ENCODE measurements at places on chromosomes 1 and 21.

DNA sequence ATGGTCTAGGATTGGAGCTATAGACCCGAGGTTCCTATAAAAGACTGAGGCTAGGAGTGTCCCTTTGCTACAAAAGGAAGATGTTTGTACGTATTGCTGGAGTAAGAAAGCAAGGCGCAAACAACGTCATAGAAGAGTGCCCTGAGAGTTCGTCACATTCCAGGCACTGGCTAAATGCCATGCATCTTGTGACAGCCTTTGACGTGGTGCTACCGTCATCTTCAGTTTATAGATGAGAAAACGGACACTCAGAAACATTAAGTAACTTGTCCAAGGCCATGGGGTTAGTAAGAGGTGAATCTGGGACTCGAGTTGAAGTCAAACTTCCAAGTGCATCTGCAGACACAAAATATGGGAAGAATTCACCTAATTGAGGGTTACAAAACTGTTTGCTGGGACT is 104.2 kb upstream of the SLC45A1 start:
- no peak for DNase-seq

GRCh38 chr1:193462629-193463320 is 276.4 kb upstream of the B3GALT2 start:
- DNase-seq, result peak; percentile 29

GRCh38 chr1:5637171-5637570 is 355.1 kb downstream of the NPHP4 start:
- peak; percentile 27 for DNase-seq

DNA sequence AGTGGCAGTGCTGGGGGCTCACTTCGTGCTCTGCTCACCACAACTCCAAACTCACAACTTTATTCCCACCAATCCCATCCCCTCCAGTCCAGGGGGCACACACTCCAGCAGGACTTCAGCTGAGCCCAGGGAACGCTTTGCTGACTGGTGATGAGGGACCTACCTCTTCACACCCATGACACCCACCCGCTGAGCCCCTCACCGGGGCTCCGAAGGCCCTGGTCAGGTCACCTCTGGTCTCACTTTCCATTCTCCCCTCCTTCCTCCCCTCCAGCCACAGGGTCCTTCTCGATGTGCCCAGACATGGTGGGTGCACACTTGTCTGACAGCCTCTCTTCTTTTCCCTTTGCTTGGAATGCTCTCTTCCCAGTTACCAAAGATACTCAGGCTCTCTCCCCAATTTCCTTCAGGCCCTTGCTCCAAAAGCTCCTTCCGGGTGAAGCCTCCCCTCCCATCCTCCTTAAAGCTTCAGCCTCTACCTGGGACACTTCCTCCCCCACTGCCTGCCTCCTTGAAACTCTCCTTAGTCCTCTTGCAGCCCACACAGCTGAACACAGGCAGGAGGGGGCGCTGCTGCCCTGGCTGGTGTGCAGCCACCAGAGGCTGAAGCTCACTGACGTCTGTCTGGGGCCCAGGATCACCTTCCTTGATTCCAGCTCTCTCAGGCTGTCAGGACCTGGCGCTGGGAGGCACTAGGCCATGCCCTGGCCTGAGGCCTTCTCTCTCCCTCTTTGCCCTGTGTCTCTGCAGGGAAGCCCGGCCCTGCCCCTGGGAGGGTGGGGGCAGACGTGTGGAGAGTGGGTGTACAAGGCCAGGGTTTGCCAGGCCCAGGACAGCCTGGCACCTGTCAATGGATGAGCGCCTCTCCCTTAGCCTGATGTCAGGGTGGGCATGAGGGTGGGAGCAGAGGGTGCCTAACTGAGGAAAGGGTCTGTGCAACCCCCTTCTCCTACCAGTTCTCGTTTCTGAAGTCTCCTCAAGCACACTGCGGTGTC is 1.6 kb downstream of the KCNE1 start:
- DNase-seq, result peak; percentile 57

DNA sequence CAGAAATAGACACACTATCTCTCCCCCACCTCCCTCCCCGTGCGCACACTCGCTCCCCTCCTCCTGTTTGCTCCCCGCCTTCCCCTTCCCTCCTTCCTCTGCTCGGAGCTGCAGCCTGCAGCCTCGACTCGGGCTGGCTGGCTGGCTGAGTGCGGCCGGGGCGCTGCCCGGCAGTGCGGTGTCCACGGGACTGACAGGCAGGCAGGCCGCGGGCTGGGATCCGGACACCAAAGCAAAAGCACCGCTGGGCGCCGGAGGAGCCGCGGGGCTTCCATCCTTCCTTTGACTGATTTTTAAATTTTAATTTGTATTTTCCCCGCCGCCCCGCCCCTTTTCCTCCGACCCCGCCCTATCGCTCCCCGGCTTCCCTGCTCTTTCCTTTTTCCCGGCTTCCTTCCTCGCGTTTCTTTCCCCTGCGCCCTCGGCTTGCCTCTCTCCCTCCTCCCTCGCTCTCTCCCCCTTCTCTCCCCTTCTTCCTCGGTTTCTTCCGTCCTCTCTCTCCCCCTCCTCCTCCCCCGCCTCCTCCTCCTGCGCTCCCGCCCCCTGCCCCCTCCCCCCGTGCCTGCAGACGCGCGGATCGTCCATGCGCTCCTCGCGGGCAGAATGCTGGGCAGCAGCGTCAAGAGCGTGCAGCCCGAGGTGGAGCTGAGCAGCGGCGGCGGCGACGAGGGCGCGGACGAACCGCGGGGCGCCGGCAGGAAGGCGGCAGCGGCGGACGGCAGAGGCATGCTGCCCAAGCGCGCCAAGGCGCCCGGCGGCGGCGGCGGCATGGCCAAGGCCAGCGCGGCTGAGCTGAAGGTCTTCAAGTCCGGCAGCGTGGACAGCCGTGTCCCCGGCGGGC is 109.4 kb downstream of the NAV1 start:
- peak; percentile 37 for DNase-seq

GRCh38 chr1:165259236-165259635 is 97.3 kb downstream of the LMX1A start:
- no peak for DNase-seq

DNA sequence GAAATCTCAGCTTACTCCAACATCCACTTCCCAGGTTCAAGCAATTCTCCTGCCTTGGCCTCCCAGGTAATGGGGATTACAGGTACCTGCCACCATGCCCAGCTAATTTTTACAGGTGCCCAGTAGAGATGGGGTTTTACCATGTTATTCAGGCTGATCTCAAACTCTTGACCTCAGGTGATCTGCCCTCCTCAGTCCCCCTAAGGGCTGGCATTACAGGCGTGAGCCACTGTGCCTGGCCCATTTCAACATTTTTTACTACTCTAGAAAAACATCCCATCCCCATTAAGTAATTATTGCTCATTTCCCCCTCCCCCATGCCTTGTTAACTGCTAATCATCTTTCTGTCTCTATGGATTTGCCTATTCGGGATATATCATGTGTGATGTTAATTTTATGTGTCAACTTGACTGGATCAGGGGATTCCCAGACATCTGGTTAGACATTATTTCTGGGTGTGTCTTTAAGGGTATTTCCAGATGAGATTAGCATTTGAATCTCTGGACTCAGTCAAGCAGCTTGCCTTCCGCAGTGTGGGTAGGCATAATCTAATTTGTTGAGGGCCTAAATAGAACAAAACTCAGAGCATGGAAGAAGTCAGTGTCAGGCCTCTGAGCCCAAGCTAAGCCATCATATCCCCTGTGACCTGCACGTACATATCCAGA is 33.0 kb upstream of the ZBTB8B start:
- no peak for DNase-seq
